ENCODE measurements at places on chromosomes 6 and 20.
A peak's percentile ranks its signal among the peaks of the same experiment; 100 is the strongest.

- DNase-seq, result no peak
Measured at GRCh38 chr6:126812651-126813050, 305.8 kb upstream of the RSPO3 start.

DNA sequence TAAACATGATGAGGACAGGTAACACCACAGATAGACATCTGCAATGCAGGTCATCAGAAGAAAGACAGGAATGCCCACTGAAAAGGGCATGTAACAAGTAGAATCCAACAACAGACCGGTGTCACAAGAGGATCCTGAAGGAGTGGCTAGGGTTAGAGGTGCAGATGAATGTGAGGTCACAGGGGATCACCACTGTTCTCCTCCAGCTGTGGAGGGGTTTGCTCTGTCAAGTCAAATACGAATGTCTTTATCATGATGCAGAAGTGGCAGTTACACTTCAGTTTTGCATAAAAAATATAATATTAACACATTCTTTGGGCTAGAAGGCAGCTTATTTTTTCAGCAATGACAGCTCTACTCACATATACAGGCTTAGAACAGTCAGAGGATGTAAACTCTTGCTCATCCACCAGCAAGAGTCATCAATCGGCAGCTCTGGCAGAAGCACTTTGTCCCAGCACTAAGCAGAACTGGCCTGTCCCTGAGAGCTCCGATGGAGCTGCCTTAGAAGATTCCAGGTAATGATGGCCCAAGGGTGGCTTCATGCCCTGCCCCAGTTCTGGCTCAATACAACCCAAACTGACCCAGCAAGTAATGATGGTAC is 130.4 kb upstream of the TRAF3IP2 start:
- no peak for DNase-seq

GRCh38 chr6:168313431-168314011 is 6.1 kb downstream of the DACT2 start:
- peak; percentile 9 for DNase-seq

DNA sequence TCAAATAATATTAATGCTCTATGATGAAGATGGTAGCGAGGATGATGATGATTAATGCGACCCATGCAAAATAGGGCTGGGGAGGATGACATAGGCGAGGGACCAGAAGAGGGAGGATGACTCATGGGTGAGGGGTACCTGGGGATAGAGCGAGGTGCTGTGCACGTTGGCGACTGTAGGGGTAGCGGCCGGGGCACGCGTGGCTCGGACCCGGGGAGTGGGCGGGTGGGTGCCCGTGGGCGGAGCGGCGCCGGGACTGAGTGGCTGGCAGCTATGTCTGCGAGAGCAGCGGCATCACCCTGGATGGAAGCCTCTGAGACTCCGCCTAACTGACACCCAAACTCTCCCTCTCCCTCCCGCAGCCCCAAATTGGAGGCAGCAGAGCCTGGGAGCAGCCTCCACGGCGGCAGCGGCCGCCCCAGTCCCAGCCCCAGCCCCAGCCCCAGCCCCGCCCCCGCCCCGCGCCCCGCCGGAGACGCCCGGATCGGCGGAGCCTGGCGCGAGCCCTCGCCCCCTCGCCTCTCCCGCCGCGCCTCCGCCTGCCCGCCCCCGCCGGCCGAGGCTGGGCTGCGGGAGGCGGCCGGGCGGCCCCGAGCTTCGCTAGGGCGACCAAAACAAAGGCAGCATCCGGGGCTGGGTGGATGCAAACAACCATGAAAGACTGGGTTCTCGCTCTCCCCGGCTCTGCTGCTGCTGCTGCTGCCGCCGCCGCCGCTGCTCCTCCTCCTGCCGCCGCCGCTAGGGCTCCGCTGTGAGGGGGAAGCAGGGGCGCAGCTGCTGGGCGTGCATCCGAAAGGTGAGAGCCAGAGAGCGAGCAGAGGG is at the start of gene RIMS1:
Gene RIMS1, plus strand, starts transcription at position 367 of the 822 bp plus-strand sequence. CDS start 474 bp downstream, outside the sequence.
- peak; percentile 39 for DNase-seq

- no peak for DNase-seq
Measured at GRCh38 chr6:118288355-118289124, 259.6 kb upstream of the PLN start.

DNA sequence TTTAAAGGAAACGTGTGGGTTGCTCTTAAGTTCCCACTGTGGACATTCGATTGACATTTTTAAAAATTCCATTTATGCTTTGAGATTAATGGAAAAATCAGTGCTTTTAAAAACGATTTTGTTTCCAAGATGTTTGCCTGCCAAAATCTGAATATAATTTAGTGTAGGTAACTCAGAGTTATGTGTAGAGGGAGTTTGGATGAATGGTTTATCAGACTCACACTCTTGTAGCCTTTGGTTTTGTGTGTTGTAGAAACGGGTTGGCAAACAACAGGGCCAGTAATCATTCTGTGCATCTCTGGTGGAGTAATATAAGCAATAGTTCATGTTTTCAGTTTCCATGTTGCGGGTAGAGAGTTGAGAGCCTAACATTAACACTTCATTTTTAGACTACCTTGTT is 140.6 kb downstream of the RPS12 start:
- no peak for DNase-seq

GRCh38 chr6:78538002-78538401 is 329.3 kb upstream of the IRAK1BP1 start:
- peak; percentile 28 for DNase-seq

DNA sequence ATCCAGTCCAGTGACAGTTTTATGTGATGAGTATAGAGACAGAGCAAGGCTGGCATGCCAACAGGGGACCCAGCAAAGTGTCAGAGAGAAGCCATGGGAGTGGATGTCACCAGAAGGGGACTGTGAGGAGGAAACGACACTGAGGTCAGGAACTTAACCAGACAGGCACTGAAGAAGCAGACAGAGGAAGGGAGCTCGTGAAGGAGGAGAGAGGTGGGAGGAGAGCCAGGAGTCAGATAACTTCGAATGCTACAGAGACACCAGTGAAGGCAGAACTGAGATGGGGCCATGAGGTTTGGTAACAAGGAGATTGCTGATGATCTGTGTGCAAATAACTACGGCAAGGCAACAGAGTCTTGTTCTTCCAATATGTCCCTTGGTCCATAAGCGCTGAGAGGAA is 211.1 kb upstream of the FOXA2 start:
- DNase-seq, result no peak

DNA sequence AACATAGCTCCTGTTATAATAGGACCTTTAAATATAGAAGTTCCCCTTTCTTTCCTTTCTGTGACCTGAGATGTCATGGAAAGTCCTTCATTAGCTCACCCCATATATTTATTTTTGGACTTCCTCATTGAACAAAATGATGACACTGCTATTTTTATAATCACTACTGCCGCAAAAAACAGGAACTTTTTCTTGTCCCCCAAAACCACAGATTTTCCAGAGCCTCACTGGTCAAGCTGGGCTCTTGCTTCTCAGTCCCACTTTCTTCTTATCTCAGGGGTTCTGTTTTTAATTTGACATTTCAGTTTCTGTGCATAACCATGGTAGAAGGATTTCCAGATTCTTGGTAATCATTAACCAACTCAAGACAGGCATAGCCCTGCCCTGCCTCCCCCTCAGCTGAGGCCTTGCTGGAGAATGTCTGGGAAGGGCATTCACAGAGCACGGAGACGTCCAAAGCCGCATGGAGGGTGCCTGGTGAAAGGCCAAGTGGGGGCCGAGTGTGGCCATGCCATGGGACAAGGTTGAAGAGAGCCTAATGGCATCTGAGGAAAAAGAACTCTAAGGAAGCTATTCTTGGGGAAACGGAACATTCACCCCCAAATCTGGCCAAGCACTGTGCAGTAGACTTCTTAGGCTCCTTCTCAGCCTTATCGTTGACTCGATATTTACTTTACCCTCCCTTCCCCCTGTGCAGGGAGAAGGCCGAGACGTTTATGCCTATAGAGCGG is 73.7 kb downstream of the EDN1 start:
- DNase-seq, result peak; percentile 93

DNA sequence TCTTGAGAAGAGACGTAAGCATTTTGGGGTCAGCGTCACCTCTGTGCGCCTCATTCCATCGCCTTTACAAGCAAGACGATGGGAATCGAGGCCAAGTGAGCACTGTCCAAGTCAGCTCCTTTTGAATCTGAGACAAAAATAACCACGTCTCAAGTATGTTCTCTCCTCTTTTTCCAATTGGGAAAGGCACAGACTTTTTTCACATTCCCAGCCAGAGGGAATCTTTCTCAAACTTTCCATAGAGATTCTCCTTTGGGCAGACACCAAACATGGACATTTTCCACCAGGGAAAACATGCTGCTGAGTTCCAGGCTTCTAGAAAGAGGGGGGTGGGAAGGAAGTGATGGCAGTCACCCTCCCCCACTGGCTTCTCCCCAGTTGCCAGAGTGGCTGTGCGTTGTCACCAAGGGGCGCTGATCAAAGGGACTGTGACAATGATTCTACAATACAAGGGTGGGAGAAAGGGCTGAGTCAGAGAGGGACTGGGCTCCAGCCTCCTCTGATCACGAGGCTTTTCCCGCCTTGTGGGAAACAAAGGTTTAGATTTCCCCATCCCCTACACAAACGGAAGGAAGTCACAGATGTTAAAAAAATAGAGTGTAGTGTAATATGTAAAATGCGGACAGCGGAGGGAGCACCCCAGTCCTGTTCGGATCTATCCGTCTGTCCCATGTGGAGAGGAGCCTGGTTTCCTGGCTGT is 281.9 kb upstream of the RNF24 start:
- DNase-seq, result no peak

DNA sequence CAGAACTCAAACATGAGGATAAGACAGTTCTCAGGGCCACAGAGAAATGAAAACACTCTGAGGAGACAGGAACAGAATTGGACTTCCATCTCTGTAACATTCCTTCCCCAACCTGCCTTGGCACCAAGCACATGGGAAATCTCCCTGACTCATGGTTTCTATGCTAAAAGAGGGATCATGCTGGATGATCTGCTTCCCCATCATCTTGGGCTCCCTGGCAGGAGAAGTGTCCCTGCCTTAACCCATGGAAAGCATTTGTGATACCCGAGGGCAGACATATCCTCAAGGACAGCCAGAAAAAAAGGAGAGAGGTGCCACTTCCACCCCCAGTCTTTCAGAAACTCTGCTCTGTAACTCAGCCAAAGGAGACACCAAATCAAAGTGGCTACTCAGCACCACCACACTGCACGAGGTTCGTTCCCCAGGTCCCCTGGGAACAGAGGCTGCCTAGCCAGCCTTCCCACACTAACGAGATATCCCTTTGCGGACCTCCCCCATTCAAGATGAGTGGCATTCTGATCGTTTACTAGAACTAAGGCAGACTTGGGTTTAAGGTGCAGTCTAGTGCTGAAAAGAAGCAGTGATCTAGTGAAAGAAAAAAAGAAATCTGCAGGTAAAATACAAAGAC is 34.8 kb downstream of the BLOC1S5 start:
- DNase-seq, result no peak

DNA sequence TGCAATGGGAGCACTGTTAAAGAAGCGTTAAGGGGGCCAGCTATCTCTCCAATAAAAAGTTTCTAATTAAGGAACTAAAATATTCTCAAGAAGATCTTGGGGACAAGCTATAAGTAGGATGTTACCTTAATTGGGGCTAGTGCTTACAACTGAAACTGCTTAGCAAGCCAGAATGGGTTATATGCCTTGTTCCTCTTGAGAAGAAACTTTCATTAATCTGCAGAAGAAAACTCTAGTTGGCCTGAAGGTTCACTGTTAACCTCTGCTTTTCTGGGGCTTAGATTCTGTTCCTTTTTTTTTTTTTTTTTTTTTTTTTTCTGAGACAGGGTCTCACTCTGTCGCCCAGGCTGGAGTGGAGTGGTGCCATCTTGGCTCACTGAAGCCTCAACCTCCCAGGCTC is 82.2 kb downstream of the BACH2 start:
- no peak for DNase-seq

DNA sequence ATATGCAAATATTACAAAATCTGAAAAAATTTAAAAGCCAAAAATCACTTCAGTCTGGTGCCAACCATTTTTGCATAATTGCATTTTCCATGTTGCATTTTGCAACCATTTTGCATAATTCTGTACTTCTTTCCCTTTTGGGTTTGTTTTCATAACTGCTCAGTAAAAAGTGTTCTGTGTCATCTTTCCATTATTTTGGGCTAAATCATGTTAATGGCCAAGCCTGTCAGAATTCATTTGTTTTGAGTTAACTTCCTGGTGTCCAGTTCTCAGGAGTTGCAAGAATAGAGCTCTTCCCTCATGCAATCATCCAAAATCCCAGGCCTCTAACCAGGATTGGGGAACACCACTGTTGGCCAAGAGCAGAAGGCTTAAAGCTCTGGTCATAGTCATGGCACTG is 133.6 kb downstream of the MTHFD1L start:
- no peak for DNase-seq

DNA sequence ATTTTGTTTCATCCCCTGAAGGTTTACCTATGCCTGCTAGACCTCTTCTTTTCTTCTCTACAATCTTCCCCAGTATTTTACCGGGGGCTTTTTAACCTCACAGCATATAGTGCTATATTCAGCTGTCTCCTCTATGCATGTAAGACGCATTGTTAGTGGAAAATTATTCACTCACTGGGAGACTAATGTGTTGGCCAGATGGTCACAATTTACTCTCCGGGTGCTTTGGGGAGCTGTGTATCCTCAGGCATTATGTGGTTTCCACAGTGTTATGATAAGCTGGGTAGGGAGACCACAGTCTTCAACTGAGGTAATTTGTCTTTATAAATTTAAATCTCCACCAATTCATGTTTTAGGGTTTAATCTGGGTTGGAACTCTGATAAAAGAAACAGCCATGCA is 553.8 kb upstream of the PTCHD4 start:
- no peak for DNase-seq

DNA sequence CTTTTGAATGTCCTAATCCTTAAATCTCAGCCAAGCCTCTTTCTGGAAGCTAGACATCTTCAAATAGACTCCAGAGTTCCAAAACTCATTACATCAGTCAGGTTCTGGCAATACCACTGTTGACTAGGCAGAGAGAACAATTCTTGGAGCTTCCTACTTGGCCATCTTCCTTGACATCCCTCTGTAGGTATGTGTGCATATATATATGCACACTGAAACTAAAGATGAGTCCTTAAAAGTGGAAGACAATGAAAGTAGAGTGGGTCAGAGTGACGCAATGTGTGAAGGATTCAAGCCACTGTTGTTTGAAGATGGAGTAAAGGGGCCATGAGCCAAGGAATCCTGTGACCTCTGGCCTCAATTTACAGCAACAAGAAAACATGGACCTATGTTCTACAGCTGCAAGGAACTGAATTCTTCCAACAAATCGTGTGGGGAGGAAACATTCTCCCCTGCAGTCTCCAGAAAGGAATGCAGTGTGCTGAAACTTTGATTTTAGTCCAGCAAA is 18.7 kb upstream of the DUSP22 start:
- DNase-seq, result no peak

DNA sequence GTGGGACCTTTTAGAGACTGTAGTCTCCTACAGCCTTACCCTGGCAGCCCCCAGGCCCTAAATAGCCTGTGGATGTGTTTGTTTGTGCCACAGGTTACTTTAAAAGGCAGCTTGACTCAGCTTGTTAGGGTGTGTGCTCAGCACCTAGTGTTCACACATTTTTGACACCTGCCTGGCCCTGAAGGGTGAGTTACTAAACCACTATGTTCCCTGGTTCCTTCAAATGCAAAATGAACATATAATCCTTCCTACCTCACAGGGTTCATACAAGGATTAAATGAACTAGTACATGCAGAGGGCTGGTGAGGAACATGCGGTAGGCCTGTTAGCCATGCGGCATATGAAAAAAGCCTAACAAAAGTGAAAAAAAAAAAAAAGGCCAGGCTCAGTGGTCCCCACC is 14.9 kb upstream of the TFAP2C start:
- no peak for DNase-seq

GRCh38 chr6:170049641-170050561 is 241.0 kb downstream of the DLL1 start:
- DNase-seq, result no peak
